ENCODE measurements at places on chromosomes 4 and X.

GRCh38 chr4:74117024-74117534 lies 18.1 kb upstream of the CXCL2 start:
- DNase-seq: peak; percentile 15

GRCh38 chr4:39422247-39422646 lies 15.5 kb downstream of the KLB start:
- no peak for DNase-seq

DNA sequence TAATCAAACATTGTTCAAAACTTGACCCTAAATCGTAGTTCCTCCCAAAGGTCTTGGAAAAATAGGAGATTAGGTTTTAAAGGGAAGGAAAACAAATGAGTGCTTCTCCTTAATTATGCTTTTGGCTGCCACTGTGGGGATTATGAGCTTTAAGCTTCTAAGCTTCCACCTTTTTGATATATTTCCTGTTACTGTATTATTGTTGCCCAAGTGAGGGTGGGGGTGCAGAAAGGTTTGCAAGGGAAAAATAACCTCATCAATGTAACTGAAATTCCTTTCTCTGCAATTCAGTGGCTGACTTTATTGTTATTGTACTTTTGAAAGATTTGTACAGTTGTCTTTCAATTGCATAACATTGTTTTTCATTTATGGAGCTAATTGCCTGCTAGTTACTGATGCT lies 285.1 kb downstream of the FRMPD4 start:
- no peak for DNase-seq

DNA sequence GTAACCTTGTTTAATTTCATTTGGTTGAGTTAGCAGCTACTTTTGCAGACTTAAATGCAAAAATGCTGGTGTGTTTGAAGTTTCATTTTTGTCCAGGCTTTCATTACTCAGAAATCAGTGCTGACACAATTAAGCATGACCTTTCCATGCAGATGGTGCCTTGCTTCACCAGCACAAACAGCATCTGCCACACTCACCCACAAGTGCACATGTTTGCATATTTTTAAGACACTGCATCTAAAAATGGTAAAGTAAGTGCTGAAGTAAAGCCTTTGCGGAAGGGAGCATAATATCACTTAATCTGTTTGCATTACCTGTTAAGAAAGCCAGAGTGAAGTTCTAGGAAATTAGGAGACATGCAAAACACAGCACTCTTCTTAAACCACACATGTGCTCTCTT lies 7.3 kb upstream of the DAPP1 start:
- no peak for DNase-seq

- no peak for DNase-seq
Observed at GRCh38 chrX:103565197-103565596, 20.1 kb upstream of the TCEAL4 start.

Measured in SHP77 treated with DMSO at 0.1 percent for 48 hours (cell line).